ENCODE measurements at places on chromosomes 2 and 18.

DNA sequence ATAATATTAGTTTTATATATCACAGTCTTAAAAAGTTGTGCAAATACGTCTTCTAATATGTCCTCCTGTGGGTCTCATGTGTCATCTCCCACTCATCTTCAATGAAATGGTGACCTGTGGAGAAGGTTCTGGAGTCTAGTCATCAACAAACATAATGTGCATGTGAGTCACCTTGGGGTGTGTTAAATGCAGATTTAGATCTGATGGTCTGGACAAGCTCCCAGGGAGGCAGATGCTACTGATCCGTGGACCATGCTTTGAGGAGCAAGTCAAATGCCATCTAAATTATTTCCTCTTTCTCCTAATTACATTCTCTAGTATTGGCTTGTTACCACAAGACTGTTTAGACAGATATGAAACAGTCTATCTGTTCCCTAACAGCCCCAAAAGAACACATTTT lies 210.9 kb downstream of the CD226 start:
- no peak for DNase-seq

DNA sequence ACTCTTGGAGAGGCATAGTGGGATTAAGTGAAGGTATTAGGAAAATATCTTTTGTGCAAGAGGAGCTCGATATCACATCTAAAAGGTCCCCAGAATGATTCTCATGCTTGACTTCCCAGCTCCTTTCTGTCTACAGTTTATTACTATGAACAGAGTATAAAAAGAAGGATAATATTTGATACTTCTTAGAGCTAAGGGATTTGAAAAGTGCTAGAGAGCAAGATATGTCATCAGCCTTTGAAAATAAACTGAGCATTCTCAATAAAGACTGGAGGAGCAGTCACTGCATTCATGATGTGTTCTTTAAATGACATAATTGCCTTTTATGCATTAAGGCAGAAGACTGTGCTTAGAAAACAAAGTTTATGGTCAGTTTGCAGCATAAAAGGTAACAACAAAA lies 543.2 kb upstream of the NRXN1 start:
- no peak for DNase-seq

DNA sequence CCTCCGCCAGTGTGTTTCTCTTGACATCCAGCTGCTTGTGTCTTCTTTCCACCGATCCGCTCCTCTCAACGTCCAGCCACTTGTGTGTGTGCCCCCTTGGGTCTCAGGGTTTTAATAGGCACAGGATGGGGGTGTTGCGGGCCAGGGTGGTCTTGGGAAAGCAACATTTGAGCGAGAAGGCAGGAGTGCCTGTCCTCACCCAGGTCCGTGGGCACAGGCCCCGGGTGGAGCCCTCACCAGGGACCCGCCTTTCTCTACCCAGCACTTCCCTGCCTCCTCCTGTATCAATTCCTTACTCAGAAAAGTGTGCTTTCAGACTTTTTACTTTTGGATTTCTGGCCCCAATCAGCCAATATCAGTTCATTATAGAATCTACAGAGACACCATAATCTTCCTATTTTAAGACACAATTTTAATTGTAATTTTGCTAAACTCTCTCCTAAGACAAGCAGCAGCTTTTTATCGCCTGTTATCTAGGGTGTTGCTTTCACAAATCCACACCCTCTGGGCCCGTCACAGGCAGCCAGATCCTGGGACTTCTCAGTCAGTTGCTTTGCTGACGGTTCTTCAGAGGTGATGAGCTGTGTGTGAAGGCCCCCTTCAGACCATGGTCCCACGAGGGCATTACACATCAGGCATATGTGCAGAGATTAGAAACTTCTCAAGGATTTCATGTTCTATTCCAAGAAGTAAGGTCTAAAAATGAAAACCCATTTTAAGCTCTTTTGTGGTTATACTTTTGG lies 96.0 kb upstream of the FHL2 start:
- DNase-seq = no peak

DNA sequence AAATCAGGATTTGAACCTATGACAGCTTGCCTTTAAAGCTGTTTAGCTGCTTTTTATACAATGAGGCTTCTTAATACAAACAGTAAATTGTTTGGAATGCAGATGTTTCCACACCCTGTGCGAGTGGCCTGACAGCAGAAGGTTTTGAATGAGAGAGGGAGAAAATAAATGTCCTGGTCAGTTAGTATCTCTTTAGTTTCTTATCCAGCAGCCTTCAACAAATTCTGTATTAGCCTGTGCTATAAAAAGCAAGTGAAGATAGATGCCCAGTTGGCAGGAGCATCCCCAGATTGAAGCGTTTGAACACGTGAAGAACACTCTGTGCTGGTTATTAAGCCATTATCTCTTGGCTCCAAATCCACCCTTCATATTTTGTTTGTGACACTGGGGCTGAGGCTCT lies 70.6 kb downstream of the CERS6 start:
- no peak for DNase-seq

GRCh38 chr2:95063086-95063958 lies 37.8 kb downstream of the MAL start:
- no peak for DNase-seq

DNA sequence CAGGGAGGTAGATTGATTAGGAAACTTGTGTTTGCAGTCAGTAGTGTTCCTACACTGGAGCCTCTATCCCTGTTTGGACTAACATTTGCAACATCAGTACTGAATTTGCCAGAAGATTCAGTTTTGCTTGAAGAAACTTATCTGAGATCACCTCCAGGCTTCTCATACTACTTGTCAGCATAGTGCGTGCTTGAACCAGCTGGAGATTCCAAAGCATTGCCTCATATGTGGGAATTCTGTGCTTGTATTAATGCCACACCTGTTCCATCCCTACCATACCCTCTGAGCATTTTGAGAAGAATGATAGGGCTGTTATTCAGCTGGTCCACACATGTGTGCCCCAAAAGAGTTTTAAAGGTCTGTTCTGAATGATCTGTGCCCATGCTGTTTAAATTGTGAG lies 148.7 kb downstream of the RAPGEF4 start:
- no peak for DNase-seq

- peak; percentile 59 for DNase-seq
Observed at GRCh38 chr2:44543773-44544725, 182.3 kb downstream of the CAMKMT start.

DNA sequence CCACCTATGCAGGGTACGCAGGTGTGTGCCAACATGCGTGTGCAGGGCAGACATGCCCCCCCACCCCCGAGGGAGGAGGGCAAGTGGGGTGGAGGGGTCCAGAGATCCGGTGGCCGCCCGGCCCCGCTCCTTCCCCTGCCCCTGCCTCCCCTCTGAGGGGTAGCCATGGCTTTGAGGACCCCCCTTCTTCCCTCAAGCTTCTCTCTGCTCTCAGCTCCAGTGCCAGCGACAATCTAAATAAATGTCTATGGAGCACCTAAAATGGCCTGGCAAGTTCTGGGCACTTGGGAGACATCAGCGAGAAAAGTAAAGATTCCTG lies 91.9 kb downstream of the ZFP36L2 start:
- no peak for DNase-seq

GRCh38 chr2:82752396-82752795 lies 1706.7 kb downstream of the SUCLG1 start:
- DNase-seq = no peak

DNA sequence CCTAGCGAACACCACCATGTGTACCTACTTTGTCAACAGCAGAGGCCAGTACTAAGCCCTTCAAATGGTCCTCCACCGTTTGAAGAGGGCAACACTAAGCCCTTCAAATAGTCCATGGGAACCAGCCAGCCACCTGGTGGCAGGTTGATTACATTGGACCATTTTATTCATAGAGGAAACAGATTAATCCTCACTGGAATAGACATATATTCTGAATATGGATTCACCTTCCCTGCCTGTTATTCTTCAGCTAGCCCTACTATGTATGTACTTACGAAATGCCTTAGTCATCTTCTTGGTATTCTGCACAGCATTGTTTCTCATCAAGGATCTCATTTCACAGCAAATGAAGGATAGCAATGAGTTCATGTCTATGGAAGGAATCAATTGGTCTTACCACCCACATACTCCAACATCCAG lies 10.0 kb upstream of the ZNF396 start:
- DNase-seq = no peak

- no peak for DNase-seq
Observed at GRCh38 chr2:150759531-150759930, 272.1 kb upstream of the RND3 start.

DNA sequence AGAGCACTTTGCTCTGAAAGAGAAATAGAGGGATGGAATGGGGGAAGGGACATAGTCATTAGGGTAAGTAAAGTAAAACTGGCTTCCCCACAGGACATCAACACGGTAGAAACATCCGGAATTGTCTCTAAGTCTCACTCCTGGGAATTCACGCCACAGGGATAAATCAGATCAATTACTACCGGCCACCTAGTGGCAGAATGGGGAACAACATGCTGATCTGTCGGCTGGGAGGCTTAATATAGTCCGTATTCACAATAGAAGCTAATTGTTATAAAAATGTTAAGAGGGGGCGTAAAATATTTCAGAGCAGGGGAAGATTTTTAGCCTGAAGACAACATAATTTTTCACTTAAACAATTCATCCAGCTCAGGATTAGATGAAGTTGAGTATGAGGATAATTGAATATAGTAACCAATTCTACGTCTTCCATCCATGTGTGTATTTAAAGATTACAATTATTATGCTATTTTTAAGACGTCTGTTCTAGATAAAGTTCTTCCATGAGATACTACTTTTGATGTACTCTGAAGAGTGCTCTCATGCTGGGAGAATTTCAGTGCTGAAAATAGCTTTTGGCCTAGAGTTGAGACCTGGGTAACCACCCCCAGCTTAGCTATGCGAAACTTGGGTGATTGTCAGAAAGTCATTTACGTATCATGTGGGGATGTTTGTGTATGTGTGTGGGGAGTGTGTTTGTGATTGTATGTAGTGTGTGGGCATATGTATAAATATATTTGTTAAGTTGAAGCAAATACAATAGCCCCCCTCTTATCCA lies 65.7 kb downstream of the LRRTM1 start:
- DNase-seq = peak; percentile 0

DNA sequence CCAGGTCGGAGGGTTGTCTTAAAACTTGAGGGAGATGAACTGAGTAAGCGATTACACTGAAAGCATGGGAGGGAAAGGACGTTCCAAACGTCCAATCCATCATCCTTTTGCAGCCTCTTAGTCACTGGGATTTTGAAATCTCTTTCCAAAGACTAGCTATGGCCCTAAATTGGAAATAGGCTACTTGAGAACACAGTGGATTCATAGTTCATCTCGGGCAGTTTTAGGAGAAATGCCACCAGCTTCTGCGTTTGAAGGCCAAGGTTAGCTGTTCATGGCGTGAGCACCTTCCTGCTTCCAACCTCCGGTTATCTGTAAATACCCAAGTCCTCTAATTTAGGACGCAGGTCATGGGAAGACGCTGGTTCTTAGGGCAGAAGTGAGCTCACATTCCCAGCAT lies 821 bp upstream of the EML6 start:
- no peak for DNase-seq

DNA sequence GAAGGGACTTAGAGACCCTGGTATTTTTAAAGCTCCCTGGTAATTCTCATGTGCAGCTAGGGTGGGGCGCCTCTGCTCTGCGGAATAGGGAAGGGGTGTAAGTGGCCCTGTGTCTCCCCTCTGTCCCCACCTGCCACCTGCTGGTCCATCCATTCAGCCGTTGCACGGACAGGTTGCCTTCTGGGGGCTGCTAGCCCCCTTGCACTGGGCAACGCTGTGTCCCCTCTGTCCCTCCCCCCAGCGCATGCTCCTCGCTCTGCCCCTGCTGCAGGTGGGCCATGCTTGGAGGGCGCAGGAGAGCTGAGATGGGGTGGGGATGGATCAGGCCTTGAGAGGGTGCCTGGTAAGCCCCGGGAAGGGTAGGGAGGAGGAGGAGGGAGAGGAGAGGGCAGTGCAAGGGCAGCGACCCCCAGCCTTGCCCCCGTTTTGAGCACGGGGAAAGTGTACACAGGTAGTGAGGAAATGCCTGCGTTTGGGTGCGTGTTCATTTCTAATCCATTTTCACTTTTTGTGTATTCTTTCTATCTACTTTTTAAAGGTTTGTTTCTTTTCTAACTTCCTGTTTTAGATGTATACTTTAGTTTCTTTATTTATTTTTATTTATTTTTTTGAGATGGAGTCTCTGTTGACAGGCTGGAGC lies 23.9 kb downstream of the RRM2 start:
- no peak for DNase-seq

DNA sequence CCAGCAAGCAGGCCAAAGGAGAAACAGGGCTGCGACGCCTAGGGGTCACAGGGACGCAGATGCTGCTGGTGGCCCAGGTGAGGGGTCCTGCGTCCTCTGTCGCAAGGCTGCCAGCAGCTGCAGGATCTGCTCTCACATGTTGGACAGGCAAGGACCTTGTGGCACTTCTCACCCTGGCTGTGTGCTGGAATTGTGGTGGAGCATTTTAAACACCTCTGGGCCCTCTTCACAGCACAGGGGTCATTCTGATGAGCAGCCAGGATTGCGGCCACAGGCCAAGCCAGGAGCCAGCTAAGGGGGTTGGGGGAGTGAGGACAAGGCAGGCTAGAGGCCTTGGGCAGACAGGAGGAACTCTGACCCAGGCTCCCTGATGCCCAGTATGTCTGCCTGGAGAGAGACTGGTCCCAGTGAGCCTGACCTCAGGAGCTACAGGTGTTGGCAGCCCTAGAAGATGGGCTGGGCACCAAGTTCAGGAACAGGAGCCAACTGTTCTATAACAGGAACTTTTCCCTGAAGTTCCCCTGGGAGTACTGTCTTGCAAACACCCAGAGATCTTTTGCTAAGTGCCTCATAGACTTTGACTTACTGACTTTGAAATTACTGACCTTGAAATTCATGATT lies 40.2 kb downstream of the EFR3B start:
- no peak for DNase-seq

DNA sequence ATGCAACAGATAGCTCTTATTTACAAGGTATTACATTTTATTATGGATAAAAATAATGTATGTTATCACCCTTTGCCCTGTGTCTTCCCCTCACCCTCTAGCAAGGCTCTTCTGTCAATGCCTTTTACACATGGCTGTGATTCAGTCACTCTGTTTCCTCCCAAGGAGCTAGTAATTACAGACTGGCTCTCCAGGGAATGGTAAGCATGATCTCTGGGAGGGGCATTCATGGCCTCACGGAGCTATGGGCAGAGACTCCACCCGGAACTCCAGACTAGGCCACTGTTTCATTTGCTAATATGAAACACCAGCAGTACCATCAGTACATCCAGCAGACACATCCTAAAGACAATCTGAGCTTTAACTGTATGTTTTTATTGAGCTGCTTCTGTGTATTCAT lies 410.9 kb upstream of the CYRIA start:
- DNase-seq = no peak
